ENCODE measurements at places on chromosomes 6 and 20.

DNA sequence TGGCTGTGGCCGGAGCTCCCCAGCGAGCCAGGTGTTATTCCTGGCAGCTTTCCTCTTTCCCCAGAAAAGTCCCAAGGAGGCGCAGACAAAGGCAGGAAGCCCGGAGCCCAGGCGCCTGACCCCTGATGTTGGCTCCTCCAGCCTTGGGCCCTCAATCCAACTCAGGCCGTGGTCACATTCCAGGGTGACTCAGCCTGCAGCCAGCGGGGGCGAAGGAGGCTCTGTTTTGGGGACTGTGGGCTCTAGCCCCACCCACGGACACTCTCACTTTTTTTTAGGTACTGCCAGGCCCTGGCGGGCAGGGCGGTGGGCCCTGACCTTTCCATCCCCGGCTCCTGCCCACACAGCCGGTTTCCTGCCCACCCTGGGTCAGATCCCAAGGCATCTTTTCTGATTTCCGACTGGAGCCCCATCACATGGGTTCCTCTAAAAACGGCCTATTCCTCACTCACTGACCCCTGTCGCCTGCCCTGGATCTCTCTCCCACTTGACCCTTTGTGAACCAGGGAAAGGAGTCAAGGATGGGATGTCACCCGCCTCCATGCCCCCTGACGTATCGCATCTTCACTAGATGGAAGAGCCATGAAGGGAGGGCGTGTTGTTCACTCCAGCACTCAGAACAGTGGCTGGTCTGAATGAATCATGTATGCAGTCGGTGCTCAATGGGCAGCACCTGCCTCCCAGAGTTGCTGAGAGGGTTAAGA lies 5.5 kb downstream of the PTGIS start:
- no peak for ATAC-seq

DNA sequence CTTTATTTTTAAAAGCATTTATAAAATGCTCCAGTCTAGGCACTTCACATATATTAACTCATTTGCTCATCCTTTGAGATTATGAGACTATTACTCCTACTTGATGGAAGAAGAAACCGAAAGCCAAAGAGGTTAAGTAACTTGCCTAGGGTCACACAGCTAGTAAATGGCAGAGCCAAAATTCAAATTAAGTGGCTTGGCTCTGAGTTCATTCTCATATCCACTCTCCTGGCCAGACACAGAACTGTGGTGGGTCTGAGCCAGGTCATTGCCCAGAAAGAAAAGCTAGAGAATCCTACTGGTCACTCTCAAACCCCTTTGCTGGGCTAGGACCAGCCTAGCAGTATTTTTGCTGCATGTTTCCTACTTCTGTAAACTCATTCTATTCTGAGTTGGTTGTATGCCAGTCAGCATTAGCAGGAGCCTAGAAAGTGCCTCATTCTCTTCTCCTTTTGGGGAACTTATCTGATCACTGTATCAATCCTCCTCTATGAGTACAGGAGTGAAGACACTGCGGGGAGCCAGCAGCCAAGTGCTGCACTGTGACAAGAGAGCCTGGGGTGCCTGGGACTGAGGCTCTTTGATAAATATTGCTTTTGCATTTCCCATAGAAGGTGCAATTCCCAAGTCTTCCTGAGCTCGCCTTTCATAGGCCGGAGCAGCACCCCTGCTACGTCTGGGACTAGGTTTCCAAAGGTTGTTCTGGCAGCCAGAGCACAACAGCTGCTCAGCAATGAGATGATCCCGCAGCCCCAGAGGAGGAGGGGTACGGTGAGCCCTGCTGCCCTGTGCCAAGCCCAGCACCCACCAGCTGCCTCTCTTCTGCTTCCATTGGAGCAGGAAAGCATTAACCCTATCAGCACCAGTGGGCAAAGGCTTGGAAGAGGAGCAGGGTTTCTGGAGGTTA lies 728.3 kb downstream of the MAFB start:
- no peak for ATAC-seq

- no peak for ATAC-seq
These were observed 200.5 kb upstream of the MCHR2 start for GRCh38 chr6:100194535-100194934.

- ATAC-seq = no peak
These were observed 30.5 kb upstream of the RPS6KA2 start for GRCh38 chr6:166657531-166657930.

Data from activated CD4-positive, CD25-positive, alpha-beta regulatory T cell treated with anti-CD3 and anti-CD28 coated beads, Interleukin-2, amount 50 U/mL, for 24 hours (primary cell).